Psoas muscle (tissue), 8 donors: ENCODE measurements at places on chromosomes 12 and 14. TPM values are rescaled to one million over a fixed set of nuclear protein-coding genes. Genes with fewer than 3 reads are reported as not detected.

DNA sequence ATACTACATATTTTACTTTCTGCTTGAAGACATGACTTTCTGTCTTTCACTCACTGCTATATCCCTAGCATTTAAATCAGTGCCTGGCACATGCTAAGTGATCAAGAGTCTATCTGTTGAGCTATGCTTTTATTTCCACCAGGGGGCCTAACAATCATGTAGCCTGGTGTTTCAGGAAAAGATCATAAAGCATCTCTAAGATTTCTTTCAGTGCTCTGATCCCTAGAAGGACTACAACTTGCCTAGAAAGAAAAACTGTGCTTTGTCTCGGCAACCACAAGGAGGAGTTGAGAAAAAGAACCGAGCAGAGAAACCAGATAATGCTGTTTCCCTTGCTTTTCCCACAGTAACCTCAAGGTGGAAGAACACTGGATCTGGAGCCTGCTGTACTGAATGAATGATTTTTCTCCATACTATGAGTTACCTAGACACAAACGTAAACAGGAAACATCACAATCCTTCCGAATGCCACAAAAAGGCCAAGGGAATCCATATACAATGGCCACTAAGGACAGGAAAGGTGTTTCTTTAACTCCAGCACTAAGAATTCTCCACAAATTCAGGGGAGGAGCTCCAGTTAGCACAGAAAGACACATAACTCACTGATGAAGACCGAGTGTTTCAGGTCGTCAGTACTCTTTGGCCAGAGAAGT lies 1.2 kb downstream of the CRY1 start:
- H3K4me1 ChIP-seq: peaks cover 21% of the 10 kb centered on the region
- H3K4me3 ChIP-seq: peak overlapping the region; percentile 96
- no peaks in the 10 kb centered on the region for H3K36me3 ChIP-seq
- no peaks in the 10 kb centered on the region for H3K27me3 ChIP-seq
- peak overlapping the region; percentile 98 for H3K27ac ChIP-seq

- no peak for DNase-seq
- H3K36me3 ChIP-seq: no peaks in the 10 kb centered on the region
- H3K4me1 ChIP-seq: peaks cover 28% of the 10 kb centered on the region
- peak overlapping the region; percentile 78 for H3K27ac ChIP-seq
Observed at GRCh38 chr12:67357376-67358125, 88.4 kb downstream of the CAND1 start.

DNA sequence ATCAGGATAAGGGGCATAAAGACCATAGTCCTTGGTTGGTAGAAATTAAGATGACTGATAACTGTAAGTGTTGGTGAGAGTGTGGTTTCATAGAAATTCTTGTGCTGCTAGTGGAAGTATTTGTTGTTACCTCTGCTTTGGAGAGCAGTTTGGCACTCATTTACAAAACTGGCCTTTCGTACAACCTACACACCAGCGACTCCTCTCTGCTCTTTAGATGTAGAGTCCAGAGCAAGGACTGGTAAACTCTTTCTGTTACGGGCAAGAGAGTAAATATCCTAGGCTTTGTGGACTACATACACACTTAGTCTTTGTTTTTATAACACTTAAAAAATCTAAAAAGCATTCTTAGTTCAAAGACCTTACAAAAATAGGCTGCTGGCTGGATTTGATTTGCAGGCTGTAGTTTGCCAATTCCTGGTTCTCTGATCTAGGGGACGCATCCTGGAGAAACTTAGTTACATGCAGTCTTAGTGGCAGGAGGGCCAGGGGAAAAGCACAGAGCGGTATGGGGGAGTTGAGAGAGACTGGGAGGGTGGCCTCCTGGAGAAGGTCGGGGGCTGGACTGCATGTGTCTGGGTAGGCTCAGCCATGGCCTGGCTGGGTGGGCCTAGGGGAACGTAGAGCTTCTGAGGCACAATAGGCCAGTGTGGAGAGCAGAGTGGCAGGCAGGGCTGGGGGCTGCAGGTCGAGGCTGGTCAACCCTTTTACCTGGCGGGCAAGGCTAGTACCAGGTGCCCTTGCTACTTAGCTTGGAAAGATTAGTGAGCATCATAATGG lies 55.3 kb upstream of the AMN start:
- H3K27ac ChIP-seq: no peak overlapping the region
- no peak overlapping the region for H3K4me3 ChIP-seq
- no peaks in the 10 kb centered on the region for H3K4me1 ChIP-seq
- H3K36me3 ChIP-seq: peaks cover 17% of the 10 kb centered on the region
- H3K27me3 ChIP-seq: no peaks in the 10 kb centered on the region
- DNase-seq: no peak

GRCh38 chr12:126156806-126157574 lies 1091.8 kb downstream of the AACS start:
- H3K4me1 ChIP-seq: no peaks in the 10 kb centered on the region
- no peak for DNase-seq

DNA sequence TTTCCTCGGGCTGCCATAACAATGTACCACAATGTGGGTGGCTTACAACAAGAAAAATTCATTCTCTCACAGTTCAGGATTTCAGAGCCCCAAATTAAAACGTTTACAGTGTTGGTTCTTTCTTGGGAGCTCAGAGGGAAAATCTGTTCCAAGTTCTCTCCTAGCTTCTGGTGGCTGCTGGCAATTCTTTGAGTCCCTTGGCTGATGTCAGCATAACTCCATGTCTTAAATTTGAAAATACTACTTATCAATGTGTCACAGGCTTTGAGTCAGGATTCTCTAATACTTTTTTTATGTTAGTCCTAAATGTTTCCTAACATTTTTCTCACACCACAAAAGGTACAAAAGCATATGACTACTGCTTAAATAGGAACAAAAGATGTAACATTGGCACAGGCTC lies 198.4 kb upstream of the ATXN7L3B start:
- no peak overlapping the region for H3K4me3 ChIP-seq
- no peaks in the 10 kb centered on the region for H3K36me3 ChIP-seq
- no peaks in the 10 kb centered on the region for H3K27me3 ChIP-seq
- no peaks in the 10 kb centered on the region for H3K4me1 ChIP-seq
- no peak for DNase-seq

- no peaks in the 10 kb centered on the region for H3K27me3 ChIP-seq
- H3K27ac ChIP-seq: no peak overlapping the region
- no peak for DNase-seq
Observed at GRCh38 chr12:92912052-92912451, 17.0 kb downstream of the EEA1 start.

DNA sequence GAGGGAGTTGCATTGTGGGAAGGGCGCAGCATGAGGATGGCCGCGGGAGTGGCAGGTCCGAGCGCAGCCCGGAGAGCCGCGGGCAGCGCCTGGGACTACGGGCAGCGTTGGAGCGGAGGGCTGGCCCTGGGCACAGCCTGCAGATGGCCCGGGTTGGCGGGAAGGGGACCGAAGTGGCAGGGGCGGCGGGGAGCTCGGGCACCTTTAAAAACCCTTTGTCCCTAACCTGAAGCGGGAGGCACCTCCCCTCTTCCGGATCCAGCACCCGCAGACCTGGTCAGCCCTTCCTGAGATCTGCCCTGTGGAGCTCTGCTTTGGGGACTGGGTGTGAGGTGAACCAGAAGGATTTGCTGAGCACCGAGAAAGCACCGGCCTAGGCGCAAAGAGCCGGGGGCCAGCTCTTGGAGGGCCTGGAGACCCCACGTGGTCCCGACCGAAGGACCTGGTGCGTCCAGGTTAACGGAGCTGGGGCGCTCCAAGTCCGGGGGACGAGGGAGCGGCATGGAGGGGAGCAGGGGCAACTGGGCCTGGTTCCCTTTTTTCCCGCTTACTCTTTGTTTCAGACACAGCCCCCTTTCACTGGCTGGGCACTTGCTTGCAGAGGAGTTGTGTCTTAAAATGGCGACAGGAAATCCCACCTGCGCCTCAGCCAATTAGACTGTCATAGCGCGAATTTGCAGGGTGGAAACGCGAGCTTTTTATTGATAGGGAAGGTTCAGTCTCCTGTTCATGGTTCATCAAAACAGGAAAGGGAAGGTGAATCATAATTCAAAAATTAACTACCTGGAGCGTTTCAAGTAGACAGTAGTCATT lies 792 bp upstream of the SLC38A1 start:
- no peaks in the 10 kb centered on the region for H3K27me3 ChIP-seq
- no peak for DNase-seq
- peaks cover 6% of the 10 kb centered on the region for H3K4me1 ChIP-seq
- H3K36me3 ChIP-seq: no peaks in the 10 kb centered on the region

DNA sequence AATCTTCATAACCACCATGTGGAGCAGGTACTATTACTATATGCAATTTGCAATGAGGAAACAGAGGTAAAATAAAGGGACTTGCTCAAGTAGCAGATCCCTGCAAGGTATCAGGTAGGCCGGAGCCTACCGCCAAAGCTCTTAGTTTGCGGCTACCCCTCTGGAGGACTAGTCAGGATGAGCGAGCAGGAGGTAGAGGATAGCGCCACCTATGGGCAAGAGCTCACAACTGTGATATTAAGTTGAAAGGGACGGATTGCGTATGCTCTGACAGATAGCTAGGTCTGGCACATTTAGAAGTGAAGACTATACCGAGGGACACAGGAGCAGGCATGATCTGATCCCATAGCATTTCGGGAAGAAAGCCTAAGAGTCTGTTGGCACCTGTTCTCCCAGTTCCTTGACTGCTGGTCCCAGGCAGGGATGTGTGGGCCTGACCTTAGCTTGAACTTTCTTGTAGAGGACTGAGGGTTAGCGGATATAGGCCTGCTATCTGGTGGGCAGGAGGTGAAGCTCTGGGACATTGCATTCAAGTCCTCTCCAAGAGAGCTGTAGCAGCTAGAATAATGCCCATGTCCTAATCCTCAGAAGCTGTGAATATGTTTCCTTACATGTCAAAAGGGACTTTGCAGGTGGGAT lies 48.0 kb downstream of the SLC17A8 start:
- no peak overlapping the region for H3K4me3 ChIP-seq
- no peak for DNase-seq
- no peaks in the 10 kb centered on the region for H3K27me3 ChIP-seq
- H3K36me3 ChIP-seq: no peaks in the 10 kb centered on the region

DNA sequence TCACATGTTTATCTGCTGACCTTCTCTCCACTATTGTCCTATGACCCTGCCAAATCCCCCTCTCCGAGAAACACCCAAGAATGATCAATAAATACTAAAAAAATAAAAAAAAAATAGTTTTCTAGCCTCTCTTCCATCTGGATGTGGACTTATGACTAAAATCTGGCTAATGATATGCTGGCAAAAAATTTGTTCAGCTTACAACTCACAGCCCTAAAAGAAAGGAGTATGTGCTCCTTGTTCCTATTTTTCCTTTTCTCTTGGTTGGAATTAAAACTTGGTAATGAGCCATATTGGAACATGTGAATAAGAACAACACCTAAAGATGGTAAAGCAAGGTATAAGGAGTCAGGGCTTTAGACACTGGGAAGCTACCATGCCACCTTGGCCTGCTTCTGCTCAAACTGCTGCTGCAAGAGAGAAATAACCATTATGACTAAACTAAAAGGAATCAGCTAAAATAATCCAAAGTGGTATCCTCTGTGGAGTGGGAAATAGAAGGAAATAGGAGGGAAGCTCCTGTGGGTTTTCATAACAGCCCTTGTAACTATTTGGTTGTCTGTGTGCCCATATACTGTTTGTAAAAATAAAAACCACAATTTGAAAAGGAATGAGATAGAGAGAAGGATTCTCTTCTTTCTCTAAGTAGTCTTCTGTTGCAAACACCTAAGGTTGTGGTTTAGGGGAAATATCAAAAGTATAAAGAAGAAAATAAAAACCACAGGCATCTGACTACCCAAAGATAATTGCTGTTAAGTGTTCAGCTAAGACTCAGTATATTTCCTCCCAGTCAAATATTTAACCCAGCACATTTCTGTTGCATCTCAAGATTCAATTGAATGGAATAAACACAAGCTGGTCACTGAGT lies 53.8 kb downstream of the SDR9C7 start:
- H3K27me3 ChIP-seq: no peaks in the 10 kb centered on the region
- DNase-seq: no peak
- no peaks in the 10 kb centered on the region for H3K4me1 ChIP-seq
- no peak overlapping the region for H3K27ac ChIP-seq
- no peak overlapping the region for H3K4me3 ChIP-seq
- no peaks in the 10 kb centered on the region for H3K36me3 ChIP-seq

DNA sequence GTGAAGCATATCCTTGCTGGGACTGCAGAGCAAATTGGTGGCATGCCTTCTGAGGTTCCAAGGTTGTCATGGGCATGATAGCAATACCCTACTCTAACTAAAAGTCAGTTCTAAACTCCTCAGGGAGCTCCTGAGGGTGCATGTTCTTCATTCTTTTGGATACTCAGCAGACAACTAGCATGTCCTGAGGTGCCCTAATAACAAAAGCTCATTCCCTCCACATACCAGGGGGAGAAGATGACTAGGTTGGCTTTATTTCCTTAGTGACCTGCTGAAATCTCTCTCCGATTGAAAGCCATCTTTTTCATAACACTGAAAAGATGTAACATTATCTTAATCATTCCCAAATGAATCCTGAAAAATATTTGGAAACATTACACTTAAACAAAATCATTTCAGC lies 188.7 kb upstream of the IGF1 start:
- no peaks in the 10 kb centered on the region for H3K27me3 ChIP-seq
- H3K4me3 ChIP-seq: no peak overlapping the region
- H3K27ac ChIP-seq: no peak overlapping the region

DNA sequence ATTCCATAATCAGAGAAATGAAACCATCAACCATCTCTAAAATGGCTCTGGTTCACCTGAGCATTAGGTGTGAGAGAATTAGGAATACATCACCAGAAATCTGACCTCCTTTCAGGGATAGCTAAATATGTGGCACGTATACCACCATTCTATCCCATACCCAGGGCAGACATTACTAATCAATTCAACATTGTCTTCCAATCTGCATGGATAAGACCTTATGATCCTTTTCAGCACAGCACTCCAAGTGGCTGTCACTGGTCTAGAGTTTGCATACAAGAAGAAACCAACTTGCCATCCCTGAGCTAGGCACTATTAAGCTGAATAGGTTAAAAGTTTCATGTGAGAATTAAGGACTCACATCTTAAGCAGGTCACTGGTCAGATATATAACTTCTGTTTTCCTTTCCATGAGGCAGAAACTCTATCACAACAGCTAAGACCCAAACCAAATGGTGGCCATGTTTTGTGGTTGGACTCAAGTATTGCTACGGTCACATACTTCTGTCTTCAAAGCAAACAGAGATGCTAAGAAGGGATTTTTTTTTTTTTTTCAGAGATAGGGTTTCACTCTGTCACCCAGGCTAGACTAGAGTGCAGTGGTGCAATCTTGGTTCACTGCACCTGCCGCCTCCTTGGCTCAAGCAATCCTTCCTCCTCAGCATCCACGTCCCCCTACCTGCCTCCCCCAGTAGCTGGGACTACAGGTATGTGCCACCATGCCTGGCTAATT lies 249.0 kb downstream of the DPF3 start:
- no peaks in the 10 kb centered on the region for H3K27me3 ChIP-seq
- DNase-seq: no peak
- no peak overlapping the region for H3K4me3 ChIP-seq
- H3K4me1 ChIP-seq: peaks cover 12% of the 10 kb centered on the region
- H3K36me3 ChIP-seq: no peaks in the 10 kb centered on the region

- peaks cover 5% of the 10 kb centered on the region for H3K27me3 ChIP-seq
- H3K36me3 ChIP-seq: no peaks in the 10 kb centered on the region
- H3K27ac ChIP-seq: no peak overlapping the region
- no peaks in the 10 kb centered on the region for H3K4me1 ChIP-seq
- no peak overlapping the region for H3K4me3 ChIP-seq
Observed at GRCh38 chr12:65126482-65126881, 5.4 kb upstream of the WIF1 start.

- H3K27me3 ChIP-seq: no peaks in the 10 kb centered on the region
- peaks cover 24% of the 10 kb centered on the region for H3K4me1 ChIP-seq
- no peak overlapping the region for H3K27ac ChIP-seq
Observed at GRCh38 chr12:57094208-57095160, 5.6 kb downstream of the NAB2 start.

Gene GLI1
- not detected for total RNA-seq

Gene REP15
- 0.91 TPM for total RNA-seq

Gene GLIPR1L1
- total RNA-seq: not detected

Gene TOMM20L
- not detected for total RNA-seq
